C1 segment of cervical spinal cord (tissue), 14 donors: ENCODE measurements at places on chromosomes 4 and X.

DNA sequence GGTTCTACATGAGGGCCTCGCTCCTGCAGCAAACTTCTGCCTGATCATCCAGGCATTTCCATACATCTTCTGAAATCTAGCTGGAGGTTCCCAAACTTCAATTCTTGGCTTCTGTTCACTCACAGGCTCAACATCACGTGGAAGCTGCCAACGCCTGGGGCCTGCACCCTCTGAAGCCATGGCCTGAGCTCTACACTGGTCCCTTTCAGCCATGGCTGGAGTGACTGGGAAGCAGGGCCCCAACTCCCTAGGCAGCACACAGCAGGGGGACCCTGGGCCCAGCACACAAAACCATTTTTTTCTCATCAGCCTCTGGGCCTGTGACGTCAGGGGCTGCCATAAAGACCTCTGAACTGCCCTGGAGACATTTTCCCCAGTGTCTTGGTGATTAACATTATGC is 542.7 kb downstream of the TLL1 start:
- no peak for DNase-seq

- DNase-seq, result no peak
Measured at GRCh38 chr4:1193206-1194009, 21.0 kb upstream of the SPON2 start.

DNA sequence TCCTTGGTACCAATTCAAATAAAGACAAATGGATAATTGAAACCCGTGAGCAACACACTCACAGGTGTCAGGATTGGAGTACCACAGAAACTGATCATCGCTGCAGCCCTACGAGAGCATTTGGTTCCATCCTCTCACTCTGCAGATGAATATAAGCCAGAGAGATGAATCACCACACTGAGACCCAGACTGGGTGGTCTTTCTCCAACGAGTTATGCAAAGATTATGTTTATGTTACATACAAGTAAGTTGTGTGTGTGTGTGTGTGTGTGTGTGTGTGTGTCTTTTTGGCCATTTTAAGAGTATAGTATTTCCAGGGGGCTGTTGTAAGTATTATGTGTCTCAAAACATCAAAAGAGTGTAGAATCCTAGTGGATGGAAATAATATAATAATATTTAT is 329.5 kb upstream of the ZFP42 start:
- DNase-seq, result no peak

DNA sequence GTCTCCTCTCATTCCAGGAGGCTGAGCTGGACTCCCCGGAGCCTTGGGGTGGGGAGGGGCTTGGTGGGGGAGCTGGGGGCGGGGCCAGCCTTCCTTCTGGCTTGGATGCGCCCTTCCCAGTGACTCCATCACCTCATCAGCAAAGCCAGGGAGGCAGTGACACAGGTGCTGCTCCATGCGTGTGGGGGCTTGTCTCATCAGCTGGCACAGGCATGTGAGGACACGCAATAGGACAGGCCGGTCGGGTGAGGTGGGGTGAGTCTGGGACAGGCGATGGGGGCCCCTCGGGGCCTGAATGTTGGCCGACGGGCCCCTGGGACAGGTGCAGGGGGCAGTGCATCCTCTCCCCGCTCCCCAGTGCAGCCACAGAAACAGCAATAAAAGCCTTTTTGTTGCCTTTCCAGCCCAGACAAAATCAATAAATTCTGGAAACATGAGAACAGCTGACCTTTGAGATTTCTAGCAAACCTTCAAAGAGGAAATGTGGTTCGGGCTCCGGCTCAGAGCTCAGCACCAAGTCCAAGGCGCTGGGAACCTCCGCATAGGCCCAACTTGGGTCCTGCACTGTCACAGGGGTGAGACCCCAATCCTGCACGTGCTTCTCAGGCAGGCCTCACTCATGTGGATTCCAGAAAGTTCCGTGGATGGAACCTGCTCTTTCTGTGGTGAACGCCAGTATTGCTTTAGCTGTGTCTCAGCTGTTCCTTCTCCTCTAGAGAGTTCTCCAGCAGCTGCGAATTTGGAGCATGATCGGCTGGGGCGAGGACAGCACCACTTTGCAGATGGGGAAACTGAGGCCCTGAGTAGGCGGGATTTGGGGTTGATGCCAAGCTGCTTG is 18.5 kb downstream of the ADRA2C start:
- no peak for DNase-seq

DNA sequence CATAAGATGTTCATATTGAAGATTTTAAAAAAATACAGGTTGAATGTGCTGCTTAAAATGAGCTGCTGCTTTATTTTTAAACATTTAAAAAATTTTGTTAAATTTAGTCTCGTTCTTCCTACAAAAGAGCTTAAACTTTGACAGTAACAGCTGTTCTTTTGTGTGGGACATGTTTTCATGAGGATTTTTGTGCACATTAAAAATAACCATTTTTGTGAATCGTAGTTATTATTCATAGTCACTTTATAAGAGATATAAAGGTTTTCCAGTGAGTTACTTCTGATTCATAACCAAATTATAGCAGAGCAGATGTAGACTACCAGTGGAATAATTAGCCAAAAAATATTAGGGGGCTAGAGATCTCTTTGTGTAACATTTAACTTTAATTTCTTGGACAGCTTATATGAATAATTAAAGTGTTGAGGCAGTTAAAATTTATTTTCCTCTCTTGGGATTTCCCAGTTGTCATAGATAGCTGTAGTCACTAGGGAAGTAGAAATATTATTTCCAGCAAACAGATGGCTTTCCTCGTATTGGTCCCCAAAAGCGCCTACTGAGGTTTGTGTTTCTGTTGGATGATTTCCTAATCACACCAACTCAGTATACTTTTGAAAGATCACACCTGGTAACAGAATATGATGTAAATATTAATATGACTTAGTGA is 24.2 kb downstream of the RBPJ start:
- DNase-seq, result no peak

- DNase-seq, result no peak
Measured at GRCh38 chr4:99966692-99967091, 16.6 kb upstream of the H2AZ1 start.

DNA sequence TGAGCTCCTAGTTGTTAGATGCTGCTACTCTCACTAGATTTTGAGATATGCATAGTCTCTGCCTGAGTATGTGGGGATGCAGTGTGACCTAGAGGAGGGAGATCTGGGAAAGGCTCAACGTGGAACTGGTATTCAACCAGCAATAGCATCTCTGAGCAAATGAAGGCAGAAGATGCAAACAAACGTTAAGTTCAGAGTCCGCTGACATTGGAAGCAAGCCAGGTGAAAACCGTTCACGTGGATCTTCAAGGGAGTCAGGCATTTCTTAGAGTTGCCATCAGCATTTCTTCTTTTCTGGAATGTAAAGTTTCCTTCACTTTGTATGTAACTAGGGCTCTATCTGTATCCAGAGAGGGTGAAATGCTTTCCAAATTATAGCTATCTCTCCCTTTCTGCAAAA is 59.9 kb downstream of the C4orf51 start:
- no peak for DNase-seq

DNA sequence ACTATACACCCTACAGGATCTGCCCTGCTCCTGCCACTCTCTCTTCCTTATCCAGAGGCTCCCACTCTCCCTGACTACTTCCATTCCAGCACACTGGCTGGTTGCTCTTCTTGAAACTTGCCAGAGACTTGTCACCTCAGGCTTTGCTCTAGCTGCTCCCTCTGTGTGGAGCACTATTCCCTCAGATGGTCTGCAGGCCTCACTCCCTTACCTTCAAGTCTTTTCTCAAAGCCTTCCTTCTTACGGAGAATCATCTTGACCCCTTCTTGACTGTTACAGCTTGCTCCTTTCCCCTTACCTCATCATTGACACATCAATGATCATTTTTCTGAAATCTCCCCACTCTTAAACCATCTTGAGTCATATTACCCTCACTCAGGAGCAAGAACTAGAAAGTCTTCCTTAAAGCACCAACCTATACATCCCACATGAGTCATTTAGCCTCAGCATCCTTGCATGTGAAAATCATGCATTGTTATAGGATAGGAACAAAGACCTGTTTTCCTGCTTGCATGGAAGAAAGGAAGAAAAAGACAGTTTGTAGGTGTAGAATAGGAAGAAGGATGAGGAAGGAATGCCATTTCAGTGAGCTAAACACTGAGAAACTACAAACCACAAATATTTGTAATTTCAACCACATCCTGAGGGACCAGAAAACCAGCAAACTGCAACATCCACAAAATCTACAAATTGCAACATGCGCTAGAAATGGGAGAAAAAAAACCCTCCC is 55.7 kb downstream of the ANTXR2 start:
- DNase-seq, result no peak

GRCh38 chr4:8292478-8293107 is 23.0 kb downstream of the HTRA3 start:
- no peak for DNase-seq

DNA sequence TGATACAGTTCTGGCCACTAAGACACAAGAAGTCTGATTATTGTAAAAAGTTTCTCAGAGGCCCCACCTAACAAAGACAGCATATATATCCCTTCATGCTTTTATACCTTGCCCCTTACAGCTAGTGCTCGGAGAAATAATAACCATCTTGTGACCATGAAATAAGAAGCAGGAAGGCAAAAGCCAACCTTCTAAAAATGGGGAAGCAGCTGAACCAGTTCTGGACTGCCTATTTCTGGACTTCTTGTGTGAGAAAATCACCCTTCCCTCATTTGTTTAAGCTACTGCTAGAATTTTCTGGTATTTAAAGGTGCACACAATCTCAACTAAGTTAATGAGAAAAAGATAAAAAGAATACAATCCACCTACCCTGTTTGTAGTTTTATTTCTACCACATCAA is 87.5 kb downstream of the CNOT6L start:
- no peak for DNase-seq

- no peak for DNase-seq
Measured at GRCh38 chr4:1547131-1547855, 136.8 kb downstream of the FAM53A start.

GRCh38 chr4:121776610-121777401 is 11.8 kb upstream of the SMIM43 start:
- DNase-seq, result no peak

DNA sequence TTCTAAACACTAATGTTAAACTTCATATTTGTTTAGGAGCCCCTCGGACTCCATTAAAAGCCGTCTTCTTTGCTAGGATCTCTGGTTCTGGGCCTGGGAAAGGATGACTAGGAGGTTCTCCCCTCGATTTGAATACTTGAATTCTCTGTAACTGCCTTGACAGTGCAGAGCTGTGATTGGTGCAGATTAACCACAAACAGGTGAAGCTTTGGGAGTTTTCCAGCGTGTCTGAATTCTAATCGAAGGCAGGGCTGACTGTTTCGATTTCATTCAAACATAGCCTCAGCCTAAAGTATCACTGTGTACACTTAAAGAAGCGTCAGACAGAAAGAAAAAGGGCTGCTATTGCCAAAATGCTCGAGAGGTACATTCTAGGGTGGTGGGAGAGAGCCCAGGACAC is 29.0 kb downstream of the TFDP3 start:
- DNase-seq, result no peak

- no peak for DNase-seq
Measured at GRCh38 chr4:140223056-140223810, 69.2 kb upstream of the MAML3 start.

GRCh38 chrX:22147214-22147613 is 115.1 kb downstream of the PHEX start:
- DNase-seq, result no peak

DNA sequence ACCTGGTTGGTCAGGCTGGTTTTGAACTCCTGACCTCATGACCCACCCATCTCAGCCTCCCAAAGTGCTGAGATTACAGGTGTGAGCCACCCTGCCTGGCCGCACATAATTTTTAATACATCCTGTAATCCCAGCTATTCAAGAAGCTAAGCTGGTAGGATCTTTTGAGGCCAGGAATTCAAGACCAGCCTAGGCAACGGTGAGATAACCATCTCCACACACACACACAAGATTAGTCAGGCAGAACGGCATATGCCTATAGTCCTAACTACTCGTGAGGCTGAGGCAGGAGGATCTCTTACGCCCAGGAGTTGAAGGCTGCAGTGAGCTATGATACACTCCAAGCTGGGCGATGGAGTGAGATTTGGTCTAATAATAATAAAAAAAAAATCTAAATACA is 212.4 kb upstream of the NEIL3 start:
- DNase-seq, result no peak

DNA sequence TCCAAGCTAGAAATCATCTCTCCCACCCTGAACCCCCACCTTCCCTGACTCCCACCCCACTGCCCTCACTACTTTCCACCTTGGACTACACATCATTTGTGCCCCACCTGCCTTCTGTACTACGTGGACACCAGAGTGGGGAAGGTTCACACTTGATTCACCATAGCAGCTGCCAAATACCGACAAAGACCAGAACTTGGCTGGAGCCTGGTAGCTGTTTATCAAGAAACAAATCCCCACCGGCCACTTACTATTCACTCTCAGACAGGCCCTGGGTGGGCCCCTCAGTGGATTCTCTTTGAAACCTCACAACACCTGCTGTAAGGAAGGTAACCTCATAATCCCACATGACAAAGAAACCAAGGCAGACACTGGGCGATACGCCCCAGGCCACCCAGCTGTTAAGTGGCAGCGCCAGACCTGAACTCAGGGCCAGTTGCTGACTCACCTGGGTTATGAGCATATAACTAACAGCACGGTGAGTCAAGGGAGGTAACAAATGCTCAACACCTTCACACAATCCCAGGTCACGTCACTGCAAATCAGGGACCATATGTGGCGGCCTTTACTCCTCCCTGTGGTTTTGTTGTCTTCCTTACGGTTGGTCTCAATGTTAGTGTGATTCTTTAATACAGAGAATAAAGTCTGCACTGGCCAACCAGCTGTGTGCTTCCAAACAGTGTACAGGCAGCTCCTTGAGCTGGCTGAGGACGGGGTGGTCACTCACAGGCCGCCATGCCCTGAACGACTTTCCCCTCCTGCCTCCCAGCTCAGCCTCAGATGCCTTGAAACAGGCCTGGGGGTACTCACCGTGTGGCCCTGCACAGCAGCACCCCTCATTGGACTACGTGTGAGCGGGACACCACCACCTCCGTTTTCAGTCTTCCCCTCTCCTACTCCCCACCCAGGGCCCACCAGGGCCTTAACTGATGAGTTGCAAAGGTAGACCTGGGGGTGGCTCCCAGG is 7.5 kb downstream of the WDR1 start:
- DNase-seq, result no peak

DNA sequence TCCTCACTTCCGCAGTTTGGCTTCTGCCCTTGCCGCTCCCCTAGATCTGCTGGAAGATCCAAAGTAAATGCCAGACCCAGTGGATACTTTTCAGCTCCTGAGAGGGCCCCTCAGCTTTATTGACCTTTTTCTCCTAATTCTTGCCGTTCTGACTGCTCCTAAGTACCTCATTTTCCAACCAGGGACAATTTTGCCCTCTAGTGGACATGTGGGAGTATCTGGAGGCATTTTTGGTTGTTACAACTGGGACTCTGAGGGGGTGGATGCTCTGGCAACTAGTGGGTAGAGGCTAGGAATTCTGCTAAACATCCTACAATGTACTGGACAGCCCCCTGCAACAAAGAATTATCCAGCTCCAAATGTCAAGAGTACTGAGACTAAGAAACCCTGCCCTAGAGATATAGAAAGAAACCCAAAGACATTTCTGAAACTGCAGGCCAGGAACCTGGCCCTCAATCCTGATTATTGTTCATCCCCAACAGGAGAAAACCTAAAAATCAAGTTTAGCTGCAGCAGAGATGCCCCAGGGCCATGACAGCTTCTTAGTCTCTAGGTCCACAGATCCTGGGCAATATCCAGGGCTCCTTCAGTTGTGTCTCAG is 3.4 kb downstream of the TEX13B start:
- no peak for DNase-seq
